Naive thymus-derived CD4-positive, alpha-beta T cell (primary cell): ENCODE measurements at places on chromosomes 7 and 10. TPM values are rescaled to one million over a fixed set of nuclear protein-coding genes. Genes with fewer than 3 reads are reported as not detected.

GRCh38 chr10:30818010-30818660, 188.6 kb upstream of the LYZL2 start:
- no peak for DNase-seq
- H3K36me3 ChIP-seq: no peaks in the 10 kb centered on the region
- no peaks in the 10 kb centered on the region for H3K27me3 ChIP-seq
- no peak overlapping the region for H3K4me3 ChIP-seq
- peaks cover under 1% of the 10 kb centered on the region for H3K4me1 ChIP-seq

GRCh38 chr10:112698818-112699164, 251.3 kb upstream of the TCF7L2 start:
- DNase-seq: no peak
- H3K36me3 ChIP-seq: no peaks in the 10 kb centered on the region
- H3K27ac ChIP-seq: no peak overlapping the region
- no peak overlapping the region for H3K4me3 ChIP-seq
- no peaks in the 10 kb centered on the region for H3K4me1 ChIP-seq
- H3K27me3 ChIP-seq: no peaks in the 10 kb centered on the region

TRIL gene
- total RNA-seq: not detected

GRCh38 chr7:885893-886625, 9.7 kb downstream of the GET4 start:
- H3K36me3 ChIP-seq: peaks cover 19% of the 10 kb centered on the region
- H3K27ac ChIP-seq: no peak overlapping the region
- H3K27me3 ChIP-seq: no peaks in the 10 kb centered on the region
- H3K4me3 ChIP-seq: no peak overlapping the region
- H3K4me1 ChIP-seq: no peaks in the 10 kb centered on the region
- DNase-seq: no peak

PLEKHA8 gene
- 8.4 TPM for total RNA-seq

DNA sequence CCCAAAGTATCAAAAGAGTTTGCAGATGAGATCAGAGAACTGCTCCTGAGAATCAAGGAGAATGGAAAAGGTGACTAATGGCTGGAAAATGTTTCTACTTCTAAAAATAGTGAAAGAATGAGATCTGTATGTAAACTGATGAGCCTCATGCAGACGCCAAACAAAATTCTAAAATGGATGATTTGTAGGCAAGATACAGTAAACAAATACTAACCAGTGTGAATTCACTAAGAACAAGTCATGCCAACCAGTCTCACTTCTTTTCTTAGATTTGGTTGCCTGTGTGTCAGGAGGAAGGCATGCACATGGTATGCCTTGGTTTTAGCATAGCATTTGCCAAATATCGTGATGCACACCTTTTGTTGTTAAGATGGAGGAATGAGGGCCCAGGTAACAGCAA, 94.9 kb upstream of the PIK3CG start:
- no peaks in the 10 kb centered on the region for H3K36me3 ChIP-seq
- H3K27ac ChIP-seq: no peak overlapping the region
- H3K4me1 ChIP-seq: peaks cover 9% of the 10 kb centered on the region
- no peaks in the 10 kb centered on the region for H3K27me3 ChIP-seq

- no peaks in the 10 kb centered on the region for H3K4me1 ChIP-seq
- no peaks in the 10 kb centered on the region for H3K36me3 ChIP-seq
- DNase-seq: no peak
- H3K27ac ChIP-seq: no peak overlapping the region
- H3K4me3 ChIP-seq: no peak overlapping the region
- H3K27me3 ChIP-seq: no peaks in the 10 kb centered on the region
Measured at GRCh38 chr7:95534796-95535195, 49.1 kb downstream of the ASB4 start.

CALML5 gene
- not detected for total RNA-seq

DNA sequence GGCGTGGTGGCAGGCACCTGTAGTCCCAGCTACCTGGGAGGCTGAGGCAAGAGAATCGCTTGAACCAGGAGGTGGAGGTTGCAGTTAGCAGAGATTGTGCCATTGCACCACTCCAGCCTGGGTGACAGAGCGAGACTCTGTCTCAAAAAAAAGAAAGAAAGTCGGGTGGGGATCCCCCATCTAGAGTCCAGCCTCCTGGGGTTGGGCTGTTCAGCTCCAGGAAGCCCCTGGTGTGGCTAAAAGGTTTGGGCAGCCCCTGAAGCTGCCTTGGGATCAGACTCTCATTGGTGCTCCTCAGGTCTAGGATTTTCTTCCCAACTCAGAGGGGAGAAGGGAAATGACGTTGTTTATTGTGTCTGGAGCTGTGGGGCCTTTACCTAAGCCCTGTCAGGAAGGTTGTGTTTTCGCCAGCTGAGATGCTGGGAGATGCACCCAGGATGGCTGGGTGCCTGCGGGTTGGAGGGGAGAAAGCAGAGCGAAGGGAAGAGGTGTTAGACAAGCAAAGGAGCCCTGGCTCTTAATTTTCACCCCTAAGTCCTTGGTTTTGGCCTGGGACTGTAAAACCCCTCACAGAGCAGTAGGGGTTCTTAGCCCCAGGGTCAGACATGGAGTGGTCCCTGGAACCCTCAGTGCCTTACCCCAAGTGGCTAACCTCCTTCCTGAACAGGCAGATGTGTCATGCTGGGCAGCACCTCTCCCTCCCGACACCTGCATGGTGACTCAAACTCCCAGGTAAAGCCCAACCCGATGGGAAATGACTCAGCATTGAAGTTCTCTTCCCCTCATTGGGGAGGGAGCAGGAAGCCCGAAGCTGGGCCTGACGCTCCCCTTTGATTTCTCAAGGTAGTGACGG, 21.1 kb downstream of the PLAU start:
- no peaks in the 10 kb centered on the region for H3K4me1 ChIP-seq
- no peaks in the 10 kb centered on the region for H3K27me3 ChIP-seq
- H3K36me3 ChIP-seq: no peaks in the 10 kb centered on the region
- no peak overlapping the region for H3K27ac ChIP-seq

- H3K27ac ChIP-seq: no peak overlapping the region
- peaks cover 7% of the 10 kb centered on the region for H3K4me1 ChIP-seq
- no peaks in the 10 kb centered on the region for H3K27me3 ChIP-seq
- H3K36me3 ChIP-seq: no peaks in the 10 kb centered on the region
- no peak for DNase-seq
Measured at GRCh38 chr7:66078067-66078466, 2.4 kb downstream of the ASL start.

DNA sequence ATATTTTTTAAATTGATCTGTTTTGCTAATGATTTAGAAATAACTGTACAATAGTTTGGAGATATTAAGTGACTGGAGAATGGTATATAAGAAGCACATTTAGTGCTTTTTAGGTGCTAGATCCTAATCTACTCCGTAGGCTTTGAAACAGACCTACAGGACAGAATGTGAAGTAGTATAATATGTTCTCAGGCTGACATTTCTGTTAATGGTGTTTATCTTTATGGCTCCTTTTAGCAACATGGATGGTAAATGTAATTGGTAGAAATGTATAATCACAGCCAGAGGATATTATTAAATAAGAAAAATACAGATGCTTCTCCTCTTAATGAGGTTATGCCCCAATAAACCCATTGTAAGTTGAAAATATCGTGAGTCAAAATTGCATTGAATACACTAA, 30.6 kb upstream of the CCDC7 start:
- H3K4me1 ChIP-seq: no peaks in the 10 kb centered on the region
- no peaks in the 10 kb centered on the region for H3K27me3 ChIP-seq
